Occipital lobe (tissue), 3 donors: ENCODE measurements at places on chromosomes 1 and 21. TPM values are rescaled to one million over a fixed set of nuclear protein-coding genes. Genes with fewer than 3 reads are reported as not detected.

LRRC71 gene
- total RNA-seq = 0.16 TPM

EMC1 gene
- 74.1 TPM for total RNA-seq

AXDND1 gene
- 0.78 TPM for total RNA-seq

AQP10 gene
- not detected for total RNA-seq

STUM gene
- total RNA-seq = 24.3 TPM

SPRR5 gene
- not detected for total RNA-seq

BSDC1 gene
- 60.7 TPM for total RNA-seq

SOX13 gene
- 0.78 TPM for total RNA-seq

WASF2 gene
- 6.1 TPM for total RNA-seq

LPAR3 gene
- total RNA-seq = 0.78 TPM

ADAM30 gene
- total RNA-seq = not detected

MSH4 gene
- 1.6 TPM for total RNA-seq

OR6N1 gene
- total RNA-seq = not detected

KCNE2 gene
- total RNA-seq = not detected
